ENCODE measurements at places on chromosomes 5 and 9.

DNA sequence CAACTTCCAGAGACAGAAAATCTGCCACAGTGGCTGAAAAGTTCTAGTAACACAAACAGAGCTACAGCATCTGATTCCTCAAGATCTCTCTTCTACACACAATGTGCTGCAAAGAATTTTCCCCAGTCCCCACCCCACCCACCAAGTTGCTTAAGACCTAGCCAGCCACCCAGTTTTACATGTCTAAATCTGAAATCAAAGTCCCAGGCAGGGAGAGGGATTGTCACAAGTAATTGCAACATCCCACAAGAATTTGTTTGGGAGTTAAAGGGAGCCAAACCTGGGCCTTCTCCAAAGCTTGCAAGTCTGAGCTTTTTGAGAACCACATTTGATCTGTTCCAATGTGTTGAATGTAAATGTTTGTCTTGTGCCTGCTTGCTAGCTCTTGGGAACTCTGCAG is 15.5 kb downstream of the IGIP start:
- peaks cover 26% of the 10 kb centered on the region for H3K27me3 ChIP-seq
- peaks cover 18% of the 10 kb centered on the region for H3K4me1 ChIP-seq
- no peaks in the 10 kb centered on the region for H3K36me3 ChIP-seq
- no peak overlapping the region for H3K4me3 ChIP-seq
- H3K27ac ChIP-seq: no peak overlapping the region

DNA sequence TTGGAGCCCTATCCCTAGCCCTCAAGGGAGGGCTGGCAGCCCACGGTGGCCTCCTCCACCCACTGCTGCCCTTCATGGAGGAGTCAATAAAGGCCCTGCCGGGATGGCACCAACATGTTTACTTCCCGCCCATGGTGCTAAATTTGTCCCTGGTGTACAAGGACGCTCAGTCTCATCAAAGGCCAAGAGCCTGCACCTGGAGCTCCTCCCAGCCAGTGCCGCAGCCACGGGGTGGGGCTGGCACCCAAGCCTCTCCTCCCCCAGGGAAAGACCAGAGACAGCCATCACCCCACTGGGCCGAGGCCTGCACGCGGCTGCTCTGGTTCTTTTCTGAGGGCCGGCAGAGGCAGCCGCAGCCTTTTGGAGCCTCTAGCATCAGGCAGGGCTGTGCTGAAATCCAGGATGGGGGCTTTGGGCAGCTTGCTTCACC is 34.8 kb upstream of the RXRA start:
- no peak overlapping the region for H3K4me3 ChIP-seq
- H3K36me3 ChIP-seq: no peaks in the 10 kb centered on the region
- peaks cover 26% of the 10 kb centered on the region for H3K27me3 ChIP-seq
- H3K27ac ChIP-seq: no peak overlapping the region
- peaks cover 11% of the 10 kb centered on the region for H3K4me1 ChIP-seq
- no peak for DNase-seq

- H3K27me3 ChIP-seq: no peaks in the 10 kb centered on the region
- H3K27ac ChIP-seq: no peak overlapping the region
- no peak for DNase-seq
- no peaks in the 10 kb centered on the region for H3K36me3 ChIP-seq
- no peak overlapping the region for H3K4me3 ChIP-seq
- H3K4me1 ChIP-seq: no peaks in the 10 kb centered on the region
These were observed 109.8 kb upstream of the ST8SIA4 start for GRCh38 chr5:101012880-101013279.

GRCh38 chr9:13967011-13967410 is 346.9 kb downstream of the NFIB start:
- H3K36me3 ChIP-seq: no peaks in the 10 kb centered on the region
- H3K27me3 ChIP-seq: no peaks in the 10 kb centered on the region
- no peaks in the 10 kb centered on the region for H3K4me1 ChIP-seq
- H3K27ac ChIP-seq: no peak overlapping the region
- DNase-seq: no peak

DNA sequence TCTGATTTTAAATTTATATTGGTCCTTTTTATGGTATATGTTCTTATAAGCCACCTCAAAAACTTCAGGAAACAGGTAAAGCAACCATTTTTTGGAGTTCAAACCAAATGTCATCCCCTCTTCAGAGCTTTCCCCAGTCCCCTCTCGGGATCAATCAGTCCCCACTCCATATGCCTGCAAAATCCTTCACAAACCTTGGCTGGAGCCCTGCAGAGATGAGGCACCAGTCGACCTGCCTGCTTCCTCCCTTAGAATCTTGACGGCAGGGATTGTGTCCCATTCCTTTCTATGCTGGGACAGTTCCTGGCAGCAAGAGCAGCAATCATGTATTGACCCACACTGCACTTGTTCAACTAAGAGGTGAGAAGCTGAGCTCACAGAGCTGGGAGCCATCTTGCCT is 22.6 kb downstream of the B4GALT1 start:
- peaks cover 77% of the 10 kb centered on the region for H3K36me3 ChIP-seq
- peak overlapping the region; percentile 98 for H3K27ac ChIP-seq
- H3K4me1 ChIP-seq: peaks cover 67% of the 10 kb centered on the region
- no peaks in the 10 kb centered on the region for H3K27me3 ChIP-seq
- peak overlapping the region; percentile 73 for H3K4me3 ChIP-seq
- no peak for DNase-seq

DNA sequence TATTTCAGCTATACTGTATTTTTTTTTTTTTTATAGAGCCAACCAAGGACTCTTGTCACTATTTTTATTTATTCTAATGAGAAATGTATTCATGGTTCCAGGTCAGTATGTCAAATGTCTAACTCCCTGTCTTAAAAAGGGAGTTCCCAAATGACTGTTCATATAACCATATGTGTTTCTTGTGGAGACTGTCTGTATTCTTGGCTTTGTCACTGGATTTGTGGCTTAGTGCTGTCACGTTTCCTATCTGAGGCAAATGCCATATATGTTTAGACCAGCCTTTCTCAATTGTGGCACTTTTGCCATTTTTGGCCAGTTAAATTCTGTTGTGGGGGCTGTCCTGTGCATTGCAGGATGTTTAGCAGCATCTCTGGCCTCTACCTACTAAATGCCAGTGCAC is 3.1 kb downstream of the GCNT1 start:
- peaks cover 36% of the 10 kb centered on the region for H3K4me1 ChIP-seq
- peaks cover 3% of the 10 kb centered on the region for H3K36me3 ChIP-seq
- no peak for DNase-seq
- H3K27me3 ChIP-seq: no peaks in the 10 kb centered on the region

GRCh38 chr5:18526792-18527405 is 892.6 kb downstream of the TAF11L14 start:
- no peaks in the 10 kb centered on the region for H3K36me3 ChIP-seq
- no peaks in the 10 kb centered on the region for H3K4me1 ChIP-seq
- no peak overlapping the region for H3K27ac ChIP-seq
- DNase-seq: no peak

- no peaks in the 10 kb centered on the region for H3K27me3 ChIP-seq
- H3K4me3 ChIP-seq: no peak overlapping the region
- DNase-seq: no peak
- H3K27ac ChIP-seq: no peak overlapping the region
These were observed 104.3 kb downstream of the PDE6A start for GRCh38 chr5:149840226-149840825.

DNA sequence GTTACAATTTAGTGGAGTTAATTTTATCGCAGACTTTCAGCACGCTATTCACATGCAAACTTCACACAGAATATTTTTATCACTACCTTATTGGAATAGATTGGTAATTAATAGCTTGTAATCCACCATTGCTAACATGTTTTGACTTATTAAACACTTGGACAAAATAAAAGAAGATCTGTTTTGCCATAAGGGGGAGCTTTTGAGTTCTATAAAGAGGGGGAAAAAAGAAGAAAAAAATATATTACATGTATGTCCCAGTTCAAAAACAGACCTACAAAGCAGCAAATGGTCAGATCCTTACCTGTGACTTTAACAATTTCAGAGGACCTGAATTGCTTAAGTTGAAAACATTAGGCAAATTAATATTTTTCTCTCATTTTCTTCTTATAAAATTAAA is 1.2 kb upstream of the PAPPA start:
- peaks cover 5% of the 10 kb centered on the region for H3K36me3 ChIP-seq
- H3K4me1 ChIP-seq: no peaks in the 10 kb centered on the region
- no peak overlapping the region for H3K4me3 ChIP-seq

GRCh38 chr5:64612344-64612961 is 77.8 kb upstream of the SHISAL2B start:
- H3K36me3 ChIP-seq: no peaks in the 10 kb centered on the region
- H3K27me3 ChIP-seq: peaks cover 28% of the 10 kb centered on the region
- H3K4me1 ChIP-seq: no peaks in the 10 kb centered on the region
- no peak for DNase-seq
- no peak overlapping the region for H3K4me3 ChIP-seq

- no peak for DNase-seq
- H3K4me3 ChIP-seq: no peak overlapping the region
- H3K36me3 ChIP-seq: peaks cover 41% of the 10 kb centered on the region
- peaks cover 3% of the 10 kb centered on the region for H3K4me1 ChIP-seq
- H3K27ac ChIP-seq: no peak overlapping the region
These were observed 13.4 kb downstream of the POMT1 start for GRCh38 chr9:131516100-131516499.

GRCh38 chr5:55823151-55823796 is 27.9 kb upstream of the IL31RA start:
- H3K27ac ChIP-seq: no peak overlapping the region
- H3K36me3 ChIP-seq: peaks cover 5% of the 10 kb centered on the region
- no peak for DNase-seq
- H3K27me3 ChIP-seq: peaks cover 84% of the 10 kb centered on the region

DNA sequence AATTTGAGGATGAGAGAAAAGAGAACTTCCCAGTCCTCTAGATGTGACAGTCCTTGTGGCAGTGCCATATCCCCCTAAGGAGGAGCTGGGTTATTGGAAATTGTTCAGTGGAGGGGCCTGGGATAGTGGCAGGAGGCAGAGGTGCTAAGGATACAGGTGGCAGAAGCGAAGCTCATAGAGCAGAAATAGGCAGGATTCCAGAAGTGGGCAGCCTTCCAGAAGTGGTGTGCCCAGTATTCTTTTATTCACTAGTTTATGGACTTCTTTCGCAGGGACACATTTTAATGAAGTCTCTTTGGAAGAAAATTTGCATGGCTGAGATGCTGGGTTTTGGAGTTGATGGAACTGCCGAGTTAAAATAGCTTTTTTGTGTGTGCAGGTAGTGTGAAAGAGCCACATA is 6.8 kb downstream of the PIK3R1 start:
- no peak for DNase-seq
- peak overlapping the region; percentile 56 for H3K4me3 ChIP-seq
- H3K27me3 ChIP-seq: no peaks in the 10 kb centered on the region
- H3K36me3 ChIP-seq: peaks cover 14% of the 10 kb centered on the region
- H3K4me1 ChIP-seq: peaks cover 87% of the 10 kb centered on the region
- peak overlapping the region; percentile 91 for H3K27ac ChIP-seq

GRCh38 chr5:122297587-122298298 is 14.3 kb upstream of the SNCAIP start:
- no peak for DNase-seq
- no peaks in the 10 kb centered on the region for H3K27me3 ChIP-seq
- H3K27ac ChIP-seq: no peak overlapping the region
- H3K36me3 ChIP-seq: no peaks in the 10 kb centered on the region
- no peaks in the 10 kb centered on the region for H3K4me1 ChIP-seq

DNA sequence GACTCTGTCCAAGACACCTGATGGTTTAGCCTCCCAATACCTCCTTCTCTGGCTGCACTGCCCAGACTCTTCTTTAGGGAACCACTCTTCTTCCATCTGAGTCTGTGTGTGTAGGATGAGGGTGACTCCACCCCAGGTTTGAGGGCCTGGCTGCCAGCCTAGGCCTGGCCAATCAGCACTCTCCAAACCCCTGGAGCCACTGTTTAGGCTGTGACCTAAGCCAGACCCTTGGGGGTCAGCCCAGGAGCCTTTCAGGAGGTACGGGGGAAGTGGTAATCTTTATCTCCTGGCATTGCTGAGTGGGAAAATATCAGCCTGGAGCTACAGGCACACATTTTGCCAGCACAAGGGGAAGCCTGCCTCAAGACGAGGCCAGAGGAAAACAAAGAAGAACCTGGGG is 6.2 kb upstream of the ERGIC1 start:
- no peak for DNase-seq
- no peak overlapping the region for H3K4me3 ChIP-seq
- no peaks in the 10 kb centered on the region for H3K27me3 ChIP-seq
- peaks cover 3% of the 10 kb centered on the region for H3K36me3 ChIP-seq

DNA sequence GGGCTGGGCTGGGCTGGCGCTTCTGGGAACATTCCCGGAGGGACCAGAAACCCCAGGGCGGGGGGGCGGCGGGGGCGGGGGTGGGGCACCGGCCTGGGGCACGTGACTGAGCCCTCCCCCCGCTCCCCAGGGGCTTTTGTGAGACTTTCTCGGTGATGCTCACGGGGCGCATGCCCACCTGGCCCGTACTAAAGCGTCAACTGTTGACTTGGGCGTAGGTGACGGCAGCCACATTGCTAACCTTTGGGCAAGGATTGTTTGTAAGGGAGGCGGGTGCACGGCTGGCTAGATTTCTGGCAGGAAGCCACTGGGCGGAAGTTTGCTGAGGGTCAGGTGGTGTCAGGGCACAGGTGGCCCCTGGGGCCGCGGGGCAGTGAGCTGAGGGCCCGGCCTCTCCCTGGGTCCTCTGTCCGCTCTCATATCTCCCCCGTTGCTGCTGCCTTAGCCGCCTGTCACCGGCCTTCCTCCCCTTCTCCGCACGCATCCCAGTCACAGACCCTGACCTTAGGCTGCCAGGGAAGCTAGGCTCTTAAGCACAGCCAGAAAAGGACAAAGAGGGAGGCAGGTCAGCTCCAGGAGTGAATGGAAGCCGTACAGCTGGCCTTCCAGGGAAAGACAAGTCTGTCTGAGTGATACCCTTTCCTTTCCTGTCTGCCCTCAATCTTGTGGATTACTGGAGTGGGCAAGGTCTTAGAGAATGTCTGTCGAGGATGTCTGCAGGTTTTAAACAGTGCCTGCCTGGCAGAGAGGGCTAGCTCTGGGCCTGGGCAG is 812 bp downstream of the CACFD1 start:
- peaks cover 13% of the 10 kb centered on the region for H3K36me3 ChIP-seq
- peaks cover 9% of the 10 kb centered on the region for H3K4me1 ChIP-seq
- H3K27me3 ChIP-seq: peaks cover 7% of the 10 kb centered on the region
- H3K27ac ChIP-seq: peak overlapping the region; percentile 98
- DNase-seq: no peak
- peak overlapping the region; percentile 97 for H3K4me3 ChIP-seq

- DNase-seq: no peak
- no peaks in the 10 kb centered on the region for H3K36me3 ChIP-seq
- H3K4me3 ChIP-seq: no peak overlapping the region
- no peaks in the 10 kb centered on the region for H3K27me3 ChIP-seq
These were observed 19.9 kb downstream of the ADCY2 start for GRCh38 chr5:7415587-7416535.

Data from effector memory CD8-positive, alpha-beta T cell (primary cell).